Inflammatory macrophage (primary cell): ENCODE measurements at places on chromosomes 6 and 20.

DNA sequence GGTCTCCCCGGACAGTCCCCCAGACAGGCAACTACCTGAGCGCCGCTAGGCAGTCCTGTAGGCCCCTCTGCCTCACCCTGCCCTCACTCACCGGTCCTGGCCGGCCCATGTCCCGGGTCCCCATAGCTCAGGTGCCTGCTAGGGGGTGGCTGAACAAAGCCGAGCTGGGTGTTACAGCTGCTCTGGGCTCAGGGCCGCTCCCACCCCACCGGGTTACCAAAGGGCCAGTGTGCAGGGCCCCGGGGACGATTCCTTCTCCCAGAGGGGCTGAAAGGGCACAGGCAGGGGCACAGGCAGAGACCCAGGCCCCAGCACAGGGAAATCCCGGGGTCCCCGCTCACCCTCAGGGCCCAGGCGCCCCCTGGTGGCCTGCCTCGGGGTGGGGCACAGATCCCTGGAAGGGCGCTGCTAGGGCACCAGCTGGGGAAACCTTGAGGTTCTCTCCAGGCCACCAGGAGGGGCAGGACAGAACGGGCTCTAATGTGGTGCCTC, 118.4 kb downstream of the GRM4 start:
- DNase-seq, result peak; percentile 39

- DNase-seq, result no peak
Measured at GRCh38 chr6:150689900-150690590, 90.4 kb downstream of the PLEKHG1 start.

GRCh38 chr6:26230351-26230750, 134.6 kb upstream of the BTN3A2 start:
- peak; percentile 57 for DNase-seq

GRCh38 chr6:12022953-12023388, 10.9 kb downstream of the HIVEP1 start:
- DNase-seq, result no peak

DNA sequence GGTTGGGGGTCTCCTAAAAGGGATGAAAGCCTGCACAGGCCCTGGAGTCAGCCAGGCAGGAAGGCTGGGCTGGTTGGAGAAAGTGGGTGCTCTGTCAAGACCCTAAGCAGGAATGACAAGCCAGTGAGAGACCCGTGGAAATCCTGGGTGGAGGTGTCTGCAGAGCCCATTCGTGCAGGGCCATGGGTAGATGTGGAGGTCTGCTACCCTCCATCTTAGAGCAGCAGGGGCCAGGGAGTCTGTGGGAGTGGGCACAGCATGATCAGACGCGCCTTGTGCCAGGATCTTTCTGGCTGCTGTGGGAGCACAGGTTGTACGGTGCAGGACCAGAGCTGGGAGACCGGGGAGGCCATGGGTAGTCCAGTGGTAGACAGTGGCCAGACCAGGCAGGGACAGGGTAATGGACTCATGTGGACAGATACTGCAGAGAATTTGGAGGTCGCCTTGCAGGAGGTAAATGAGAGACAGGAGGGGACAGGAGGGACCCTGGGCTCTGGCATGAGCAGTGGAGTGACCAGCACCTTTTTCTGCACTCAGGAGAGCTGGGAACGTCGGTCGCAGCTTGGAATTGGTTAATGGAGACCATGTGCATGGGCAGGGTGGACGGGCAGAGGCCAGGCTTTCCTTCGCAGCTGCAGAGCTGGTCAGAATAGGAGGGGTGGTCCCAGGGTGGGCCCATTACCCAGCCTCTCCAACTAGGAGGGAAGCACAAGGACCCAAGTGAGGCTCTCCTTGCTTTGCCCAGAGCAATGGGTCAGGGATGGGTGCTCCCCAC, 203.5 kb upstream of the PMEPA1 start:
- DNase-seq, result no peak

GRCh38 chr6:107495196-107495643, 5.3 kb downstream of the SOBP start:
- DNase-seq, result no peak
